ENCODE measurements at places on chromosomes 16 and 17.

DNA sequence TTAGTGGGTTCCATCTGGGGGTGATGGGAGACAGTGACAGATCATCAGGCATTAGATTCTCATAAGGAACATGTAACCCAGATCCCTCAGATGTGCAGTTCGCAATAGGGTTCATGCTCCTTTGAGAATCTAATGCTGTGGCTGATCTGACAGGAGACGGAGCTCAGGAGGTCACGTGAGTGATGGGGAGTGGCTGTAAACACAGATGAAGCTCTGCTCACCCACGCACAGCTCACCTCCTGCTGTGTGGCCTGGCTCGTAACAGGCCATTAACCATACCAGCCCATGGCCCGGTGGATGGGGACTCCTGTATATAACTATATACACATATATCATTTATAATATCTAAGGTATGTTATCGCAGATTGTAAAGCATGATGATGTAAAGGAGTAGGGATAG lies 214.2 kb downstream of the MAF start:
- DNase-seq, result no peak

GRCh38 chr16:20799599-20799998 lies 6.7 kb downstream of the ERI2 start:
- no peak for DNase-seq

DNA sequence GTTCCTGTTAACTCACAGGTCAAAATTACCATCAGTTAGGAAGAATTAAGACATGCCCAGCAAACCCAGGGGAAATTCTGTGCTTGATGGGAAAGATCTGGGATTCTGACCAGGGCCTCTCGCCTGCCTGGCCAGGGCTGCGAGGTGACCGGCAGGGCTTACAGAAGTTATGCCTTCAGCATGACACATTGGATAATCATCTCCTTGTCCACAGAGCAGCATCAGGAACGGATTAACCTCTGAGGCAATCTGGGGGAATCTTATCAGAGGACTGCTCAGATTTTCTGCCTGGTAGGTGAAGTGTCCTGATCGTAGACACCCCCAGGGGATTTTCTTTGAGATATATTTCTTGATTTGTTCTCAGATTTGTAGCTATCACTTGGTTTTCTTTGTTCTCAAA lies 172.5 kb downstream of the HS3ST3A1 start:
- DNase-seq, result no peak

DNA sequence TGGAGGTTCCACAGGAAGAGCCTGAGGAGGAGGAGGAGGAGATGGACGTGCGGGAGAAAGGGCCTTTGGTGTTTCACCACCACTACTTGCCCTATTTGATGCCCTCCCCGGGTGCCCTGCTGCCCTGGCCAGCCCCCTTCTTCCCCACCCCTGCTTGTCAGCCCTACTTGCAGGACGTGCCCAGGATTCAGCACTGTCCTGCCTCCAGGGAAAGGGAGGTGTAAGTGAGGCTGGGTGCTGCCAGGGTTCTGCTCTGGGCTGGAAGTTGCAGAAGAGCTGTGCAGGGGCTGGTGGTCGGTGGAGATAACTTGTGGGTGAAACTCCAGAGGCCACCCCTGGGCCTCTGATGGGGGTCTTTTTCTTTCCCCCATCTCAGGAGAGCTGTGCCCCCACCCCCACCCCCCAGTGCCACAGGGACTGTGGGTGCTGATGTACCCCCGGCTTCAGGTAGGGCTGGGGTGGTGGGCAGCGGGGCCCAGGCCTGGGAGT lies 3.0 kb downstream of the PRR29 start:
- DNase-seq, result no peak

DNA sequence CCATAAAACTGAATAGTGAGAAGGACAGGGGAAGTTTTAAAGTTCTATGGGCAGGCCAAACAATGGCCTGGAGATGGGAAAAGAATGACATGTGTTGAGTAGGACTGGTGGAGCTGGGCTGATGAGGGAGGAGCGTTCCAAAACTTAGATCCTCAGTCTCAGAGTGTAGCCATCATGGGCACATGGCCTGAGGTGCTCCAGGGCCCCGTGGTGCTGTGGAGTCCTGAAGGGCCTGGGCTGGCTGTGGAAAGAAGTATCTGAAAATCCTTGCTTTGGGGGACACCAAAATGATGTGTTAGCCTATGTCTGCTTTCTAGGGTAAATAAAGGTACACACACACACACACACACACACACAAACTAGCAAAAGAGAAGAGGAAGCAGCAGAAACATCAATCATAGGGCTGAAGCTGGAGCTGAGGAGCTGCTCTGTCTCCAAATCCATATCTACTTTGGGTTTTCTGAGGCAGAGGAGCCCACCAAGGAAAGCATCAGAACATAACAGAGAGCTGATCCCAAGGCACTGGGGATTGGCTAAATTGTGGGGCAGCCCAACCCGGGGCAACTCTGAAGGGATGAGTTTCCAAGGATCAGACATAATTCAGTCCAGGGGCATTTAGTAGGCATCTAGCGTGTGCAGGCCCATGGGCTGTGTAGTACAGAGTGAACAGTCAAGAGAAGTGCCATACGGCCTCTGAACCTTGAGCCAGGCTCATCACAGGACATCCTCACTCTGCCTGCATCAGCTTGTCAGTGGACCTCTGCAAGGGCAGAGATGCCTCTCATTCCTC lies 85.2 kb downstream of the C16orf78 start:
- no peak for DNase-seq

DNA sequence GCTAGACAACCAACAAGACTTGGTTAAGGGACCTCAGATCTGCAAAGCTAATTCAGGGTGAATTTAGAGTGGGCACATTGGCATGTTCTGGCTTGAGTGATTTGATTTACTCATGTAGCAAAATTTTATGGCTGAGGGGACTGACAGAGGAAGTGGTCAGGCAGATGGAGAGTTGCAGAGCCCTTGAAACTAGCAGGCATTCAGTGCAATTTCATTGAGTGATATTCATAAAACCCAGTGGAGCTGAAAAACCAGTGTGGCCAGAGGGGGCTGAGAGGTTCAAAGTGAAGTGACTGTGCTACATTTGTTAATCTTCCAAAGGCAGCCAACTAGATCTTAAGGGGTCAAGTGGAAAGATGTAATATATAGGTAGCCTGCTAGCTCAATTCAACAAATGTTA lies 2.2 kb upstream of the TMEM94 start:
- DNase-seq, result no peak

DNA sequence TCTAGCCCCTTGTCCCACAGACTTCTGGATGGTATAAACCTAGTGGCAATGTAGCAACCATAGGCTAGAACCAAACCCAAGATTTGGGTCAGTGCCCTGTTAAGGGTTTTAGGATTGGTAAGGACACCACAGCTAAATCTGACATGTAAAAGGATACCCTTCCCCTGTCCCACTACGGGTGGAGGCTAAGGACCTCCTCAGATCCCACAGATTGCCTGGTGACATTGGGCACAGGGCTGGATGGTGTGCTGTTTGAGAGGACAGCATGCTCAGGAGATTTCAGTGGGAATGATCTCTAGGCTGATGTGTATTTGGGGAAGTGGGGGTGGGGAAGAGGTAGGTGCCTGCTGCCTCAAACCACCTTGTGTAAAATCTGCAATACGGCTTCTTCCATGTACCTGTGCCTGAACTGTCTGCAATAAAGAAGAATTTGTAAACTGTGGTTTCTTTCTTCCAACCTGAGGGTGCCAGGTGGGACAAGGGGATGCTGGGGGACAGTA lies 671 bp upstream of the EDC4 start:
- DNase-seq, result no peak

GRCh38 chr17:27245230-27245696 lies 48.7 kb upstream of the WSB1 start:
- DNase-seq, result peak; percentile 58

DNA sequence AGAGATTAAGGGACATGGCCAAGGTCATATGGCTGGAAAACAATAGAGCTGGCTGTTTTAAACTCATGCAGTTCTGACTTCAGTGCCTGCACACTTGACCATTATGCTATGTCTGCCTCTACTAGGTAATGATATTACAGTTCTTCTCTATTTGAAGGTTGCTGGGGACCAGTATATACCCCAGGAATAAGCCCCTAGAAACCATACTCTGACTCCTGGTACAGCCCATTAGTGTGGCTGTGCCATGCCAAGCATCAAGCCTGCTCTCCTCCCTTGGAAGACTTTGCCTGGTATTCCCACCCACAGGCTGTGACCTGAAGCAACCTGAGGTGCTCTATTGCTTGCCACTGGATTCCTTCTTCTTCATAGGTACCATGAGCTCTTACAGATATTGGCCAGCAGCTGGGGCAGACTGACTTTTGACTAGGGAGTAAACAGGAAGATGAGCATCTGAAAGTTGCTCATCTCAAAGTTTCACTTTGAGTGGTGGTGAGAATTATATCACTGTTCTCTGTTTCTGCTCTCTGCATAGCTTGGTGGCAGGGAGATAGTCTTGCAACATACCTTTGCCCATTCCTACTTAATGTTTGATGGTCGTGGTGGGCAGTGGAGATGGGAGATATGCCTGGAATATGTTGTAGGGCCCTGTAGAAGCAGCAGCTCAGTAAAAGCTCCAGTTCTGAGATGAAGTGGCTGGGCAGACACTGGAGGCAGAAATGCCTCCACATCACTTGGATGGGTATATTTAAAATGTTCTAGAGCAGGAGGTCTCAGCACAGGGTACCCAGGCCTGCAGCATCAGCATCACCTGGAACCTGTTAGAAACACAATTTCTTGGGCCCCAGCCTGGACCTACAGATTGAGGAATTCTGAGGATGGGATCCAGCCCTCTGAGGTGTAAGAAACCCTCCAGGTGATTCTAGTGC lies 274.7 kb downstream of the HS3ST4 start:
- DNase-seq, result no peak

DNA sequence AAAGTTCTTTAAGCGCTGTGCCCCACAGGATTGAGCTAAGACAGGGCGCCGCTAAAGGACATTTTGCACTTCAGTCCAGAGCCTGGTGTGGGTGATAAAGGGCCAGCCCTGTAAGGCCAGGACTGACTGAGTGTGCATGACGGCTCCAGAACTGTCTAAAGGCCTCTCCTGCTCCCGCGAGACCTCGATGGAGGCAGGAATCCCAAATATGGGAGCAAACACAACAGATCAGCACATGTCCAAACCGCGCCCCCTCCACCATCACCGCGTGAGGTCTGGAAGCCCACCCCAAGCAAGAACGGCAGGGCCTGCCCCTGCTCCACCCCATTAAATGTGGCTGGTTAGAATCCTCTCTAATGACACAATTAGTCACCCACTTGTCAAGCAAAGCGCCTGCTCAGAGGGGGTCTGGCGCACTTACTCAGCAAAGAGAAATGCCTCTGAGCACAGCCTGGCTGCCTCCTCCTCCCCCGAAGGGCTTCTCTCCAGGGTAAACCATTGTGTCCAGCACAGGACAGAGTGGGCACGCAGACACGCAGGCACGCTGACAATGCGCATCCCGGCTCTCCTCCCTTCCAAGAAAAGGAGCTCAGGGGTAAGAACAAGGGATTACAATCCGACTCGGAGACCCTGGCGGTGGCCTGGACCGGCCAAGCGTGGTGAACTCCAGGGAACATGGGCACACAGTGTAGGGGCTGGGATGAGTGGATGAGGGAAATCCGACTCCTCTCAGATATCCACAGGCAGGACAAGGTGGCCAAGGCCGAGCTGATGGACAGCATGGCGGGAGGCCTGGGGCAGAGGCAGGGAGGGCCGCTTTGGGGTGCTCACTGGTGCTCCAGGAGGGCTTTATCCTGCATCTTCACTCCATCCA lies 1.5 kb downstream of the MXRA7 start:
- DNase-seq, result no peak

- DNase-seq, result no peak
These were observed 30.7 kb downstream of the MYH3 start for GRCh38 chr17:10626390-10626789.

- DNase-seq, result no peak
These were observed 168.5 kb upstream of the RPH3AL start for GRCh38 chr17:521183-521525.

GRCh38 chr17:70100983-70101382 lies 26.0 kb downstream of the KCNJ16 start:
- no peak for DNase-seq

DNA sequence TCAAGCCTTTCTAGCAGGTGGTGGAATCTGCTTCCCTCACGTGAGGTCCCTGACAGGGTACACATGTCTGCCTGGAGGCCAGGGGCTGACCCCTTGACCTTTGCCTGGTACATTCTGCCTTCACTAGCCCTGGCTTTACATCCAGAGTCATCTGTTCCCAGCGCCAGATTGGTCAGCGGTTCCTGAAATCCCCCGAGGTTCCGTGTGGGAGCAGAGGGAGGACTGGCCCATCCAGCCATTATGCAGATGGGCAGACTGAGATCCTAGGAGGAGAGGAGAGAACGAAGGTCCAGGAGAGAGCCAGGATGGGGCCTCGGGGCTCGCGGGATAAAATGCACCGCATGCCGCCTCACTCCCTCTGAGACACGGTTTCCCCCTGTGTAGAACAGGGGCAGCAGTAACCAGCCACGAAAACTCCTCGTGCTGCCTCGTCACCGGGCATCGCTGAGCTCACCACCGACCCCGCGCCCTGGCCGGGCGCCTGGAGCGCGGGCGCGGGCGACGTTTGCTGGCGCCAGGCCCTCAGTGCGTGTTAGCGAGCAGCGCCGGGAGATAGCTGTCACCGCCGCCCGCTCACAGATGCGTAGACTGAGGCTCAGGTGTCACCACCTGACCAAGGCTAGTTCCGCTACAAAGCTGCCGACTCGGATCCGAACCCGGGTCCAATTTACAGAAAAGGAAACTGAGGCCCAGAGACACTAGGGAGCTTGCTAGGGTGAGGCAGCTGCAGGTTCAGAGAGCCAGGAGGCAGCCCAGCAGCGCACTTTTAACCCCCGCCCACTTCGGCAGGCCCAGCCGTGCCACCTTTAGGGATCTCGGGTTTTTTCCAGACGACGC lies 811 bp upstream of the MAP2K3 start:
- DNase-seq, result no peak

GRCh38 chr16:27695161-27695560 lies 145.2 kb downstream of the KATNIP start:
- no peak for DNase-seq

DNA sequence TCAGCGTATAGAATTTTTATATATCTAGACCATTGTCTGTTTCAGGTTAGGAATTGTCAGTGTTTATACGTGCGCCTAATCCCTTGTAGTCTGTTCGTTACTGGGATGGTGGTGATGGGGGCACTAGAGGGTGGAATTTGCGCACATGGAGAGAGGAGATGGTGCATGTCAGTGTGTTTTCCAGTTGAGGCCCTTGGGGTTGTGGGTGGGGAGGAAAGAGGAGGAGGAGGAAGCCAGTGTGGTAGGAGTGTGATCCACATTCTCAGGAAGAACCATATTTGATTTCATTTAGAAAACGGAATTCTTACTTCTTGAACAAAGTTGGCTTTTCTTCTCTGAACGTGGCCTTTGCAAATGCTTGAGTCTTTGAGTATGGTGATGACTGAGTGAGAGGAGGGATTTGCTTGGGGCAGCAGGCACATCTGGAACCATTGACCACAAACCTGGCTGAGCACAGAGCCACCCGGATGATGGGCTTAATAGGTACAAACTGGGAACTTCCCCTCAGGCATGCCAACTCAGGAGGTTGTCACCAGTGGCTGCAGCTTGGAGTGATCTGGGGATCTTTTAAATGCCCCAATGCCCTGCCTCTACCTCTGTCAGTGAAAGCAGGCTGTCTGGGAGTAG lies 98.9 kb downstream of the PRKCB start:
- no peak for DNase-seq

GRCh38 chr17:44417553-44417952 lies 28.1 kb upstream of the ITGA2B start:
- no peak for DNase-seq

- peak; percentile 79 for DNase-seq
These were observed 33.9 kb downstream of the AXIN1 start for GRCh38 chr16:318628-319027.
